ENCODE measurements at places on chromosomes 3 and 15.

DNA sequence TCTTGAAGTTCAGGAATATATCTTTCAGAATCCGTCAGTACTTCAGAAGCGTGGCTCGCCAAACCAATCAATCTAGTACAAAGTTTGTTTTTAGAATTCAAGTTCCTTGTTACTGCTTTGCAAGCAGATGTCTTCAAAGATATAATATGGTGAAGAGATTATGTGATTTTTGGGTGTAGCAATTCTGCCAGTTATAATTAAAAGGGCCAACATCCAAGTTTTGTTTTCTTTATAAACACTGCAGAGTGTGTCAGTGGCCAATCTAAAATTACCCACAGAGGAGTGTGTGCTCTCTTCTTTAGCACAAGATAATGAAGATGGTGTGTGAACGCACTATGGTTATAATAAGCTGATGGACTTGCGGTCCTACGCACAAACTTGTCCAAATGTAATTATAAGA, 493.6 kb upstream of the MDFIC2 start:
- DNase-seq: no peak

DNA sequence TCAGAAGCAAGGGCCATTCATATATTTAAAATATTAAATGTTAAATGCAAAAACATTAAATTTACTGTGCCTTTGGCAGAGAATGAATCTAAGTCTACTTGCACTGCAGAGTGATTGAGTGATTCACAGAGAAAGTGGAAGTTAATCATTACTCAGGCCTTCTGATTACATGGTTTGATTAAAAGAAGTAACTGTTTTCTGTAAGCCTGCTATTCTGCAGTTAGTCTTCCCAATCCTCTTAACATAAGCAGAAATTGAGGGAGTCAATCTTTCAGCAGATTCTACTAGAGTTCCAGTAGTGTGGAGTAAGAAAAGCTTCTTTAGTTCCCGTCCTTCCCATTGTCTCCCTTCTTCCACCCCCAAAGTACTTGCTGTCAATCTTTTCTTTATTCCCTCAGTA, 1.5 kb downstream of the NLGN1 start:
- no peak for DNase-seq

GRCh38 chr15:100831467-100831866, 48.2 kb upstream of the ALDH1A3 start:
- DNase-seq: no peak

DNA sequence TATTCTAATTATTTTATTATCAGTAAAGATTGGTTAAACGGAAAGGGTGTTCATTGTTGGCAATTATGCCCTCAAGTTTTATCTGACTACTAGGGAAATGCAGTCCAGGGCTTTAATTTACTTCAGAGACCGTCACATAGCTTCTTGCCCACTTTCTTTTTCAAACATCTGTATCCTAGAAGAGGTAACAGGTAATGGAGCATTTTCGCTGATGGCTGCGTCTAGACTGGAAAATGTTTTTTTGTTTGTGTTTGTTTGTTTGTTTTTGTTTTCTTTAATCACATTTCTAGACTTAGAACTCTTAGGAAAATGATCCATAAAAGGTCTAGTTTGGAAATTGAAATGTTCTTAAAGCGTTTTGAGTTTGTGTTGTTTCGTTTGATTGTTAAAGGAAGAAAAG, 71.4 kb downstream of the ANXA2 start:
- DNase-seq: no peak

DNA sequence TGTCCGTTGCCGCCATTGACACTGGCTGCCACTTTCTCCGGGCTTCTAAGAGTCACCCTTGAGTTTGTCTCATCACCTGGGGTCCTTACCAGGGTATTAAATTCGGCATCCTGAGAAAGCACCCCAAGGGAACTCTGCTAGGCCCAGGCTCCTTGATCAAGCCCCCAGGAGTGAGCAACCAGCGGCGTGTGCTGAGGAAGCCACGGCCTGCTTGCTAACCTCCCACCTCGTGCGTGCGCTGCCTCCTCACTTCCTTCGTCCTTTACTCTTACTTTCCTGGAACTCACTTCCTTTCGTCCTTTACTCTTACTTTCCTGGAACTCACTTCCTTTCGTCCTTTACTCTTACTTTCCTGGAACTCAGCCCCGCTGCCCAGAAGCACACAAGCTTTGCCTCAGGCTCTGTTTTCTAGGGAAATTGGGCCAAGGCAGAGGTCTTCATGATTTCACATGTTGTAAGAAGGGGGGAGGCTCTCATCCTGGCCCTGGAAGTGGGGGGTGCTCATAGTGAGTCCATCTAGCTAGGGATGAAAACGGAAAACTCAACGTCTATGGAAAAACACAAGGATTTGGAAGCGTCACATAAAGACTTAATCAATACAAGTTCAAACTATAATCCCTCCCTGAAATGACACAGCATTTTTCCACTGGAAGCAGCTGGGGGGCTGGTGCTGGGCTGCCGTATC, 36.7 kb upstream of the BDH1 start:
- no peak for DNase-seq

DNA sequence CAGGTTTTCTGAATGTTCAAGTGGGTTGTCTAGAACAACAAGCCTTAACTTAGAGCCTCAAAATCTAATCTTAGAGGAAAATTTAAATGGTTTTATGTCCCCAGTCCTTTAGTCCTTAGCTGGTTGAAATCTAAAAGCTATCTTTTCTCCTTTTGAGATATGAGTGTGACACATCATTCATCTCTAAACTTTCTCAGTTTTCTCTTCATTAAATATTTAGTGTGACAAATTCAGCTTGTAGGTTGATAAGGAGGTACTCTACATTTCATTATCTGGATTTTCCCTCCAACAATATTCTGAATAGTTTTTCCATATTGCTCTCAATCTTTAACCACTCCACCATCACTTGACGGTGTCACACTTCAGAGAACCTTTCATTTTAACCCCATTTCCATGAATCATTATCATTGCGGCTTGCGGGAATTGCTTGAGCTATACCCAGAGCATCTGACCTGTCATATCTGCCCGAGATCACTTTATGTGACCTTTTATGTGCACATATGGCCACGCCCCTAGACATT, 16.1 kb upstream of the ATP8B4 start:
- no peak for DNase-seq

- DNase-seq: no peak
Measured at GRCh38 chr3:57059411-57059810, 1.1 kb upstream of the SPATA12 start.

- no peak for DNase-seq
Measured at GRCh38 chr15:70056091-70056680, 41.5 kb downstream of the TLE3 start.

- no peak for DNase-seq
Measured at GRCh38 chr3:28322464-28322863, 26.1 kb upstream of the ZCWPW2 start.

DNA sequence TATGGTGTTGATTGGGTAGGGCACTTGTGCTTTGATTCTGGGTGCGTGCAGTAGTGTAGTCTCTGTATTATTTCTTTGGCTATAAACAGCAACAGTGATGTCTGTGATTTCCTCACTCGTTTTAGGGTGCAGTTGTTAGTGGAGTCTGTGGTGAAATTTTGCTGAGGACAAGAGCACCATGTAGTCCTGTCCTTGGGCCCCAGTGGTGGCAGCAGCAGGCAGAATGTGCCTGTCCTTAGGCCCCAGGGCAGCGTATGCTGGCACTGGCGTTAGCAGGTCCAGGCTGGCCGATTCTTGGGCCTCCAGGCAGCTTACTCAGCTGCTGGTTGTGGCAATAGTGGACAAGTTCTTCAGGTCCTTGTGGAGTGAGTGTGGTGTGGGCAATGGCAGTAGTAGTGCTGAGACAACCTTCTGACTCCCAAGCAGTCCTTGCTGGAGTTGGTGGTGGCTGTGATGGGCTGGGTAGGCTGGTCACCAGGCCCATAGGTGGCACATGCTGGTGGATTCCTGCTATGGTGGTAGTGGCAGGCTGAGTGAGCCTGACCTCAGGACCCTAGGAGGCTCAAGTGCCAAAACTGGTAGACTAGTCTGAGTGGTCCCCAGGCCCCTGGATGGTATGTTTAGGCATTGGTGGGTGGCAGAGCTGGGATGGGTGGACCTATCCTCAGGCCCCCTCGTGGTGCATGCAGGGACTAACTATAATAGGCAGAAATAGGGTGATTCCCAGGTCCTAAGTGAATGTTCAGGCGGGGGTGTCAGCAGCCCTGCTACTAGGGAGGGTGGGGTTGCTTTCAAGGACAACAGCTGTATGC, 56.3 kb downstream of the TNFAIP8L3 start:
- no peak for DNase-seq

DNA sequence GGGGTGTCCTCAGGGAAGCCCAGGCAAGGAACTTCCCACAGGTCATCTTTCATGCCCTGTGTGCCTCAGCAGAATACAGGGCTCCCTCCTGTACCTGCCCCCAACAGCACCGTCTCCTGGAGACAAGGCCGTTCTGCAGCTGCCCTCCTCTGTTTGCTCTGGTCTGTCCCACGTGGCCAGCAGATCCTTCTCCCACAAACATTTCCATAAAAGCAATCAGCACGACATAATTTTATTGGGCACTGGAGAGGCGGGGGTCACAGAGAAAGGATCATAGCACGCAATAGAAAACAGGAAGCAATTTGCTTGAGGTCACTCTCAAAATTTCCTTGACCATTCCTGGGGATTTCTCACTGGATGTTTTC, 29.4 kb downstream of the STARD5 start:
- DNase-seq: no peak

DNA sequence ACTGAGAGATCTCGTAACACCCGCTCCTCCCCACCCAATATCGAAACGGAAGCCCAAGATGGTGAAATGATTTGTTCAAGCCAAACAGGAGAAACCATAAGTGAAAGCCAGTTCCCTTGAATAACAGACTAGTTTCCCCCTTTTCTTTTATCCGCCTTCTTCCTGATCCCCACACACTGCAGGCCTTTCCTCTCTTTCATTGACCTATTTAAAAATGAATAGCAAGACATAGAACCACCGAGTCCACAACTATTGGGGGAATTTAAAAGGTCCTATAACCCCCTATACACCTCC, 382 bp upstream of the COX17 start:
- DNase-seq: no peak

- no peak for DNase-seq
Measured at GRCh38 chr3:68793759-68794701, 138.3 kb downstream of the TAFA4 start.

- DNase-seq: no peak
Measured at GRCh38 chr3:32181796-32182195, 56.7 kb upstream of the CMTM8 start.

DNA sequence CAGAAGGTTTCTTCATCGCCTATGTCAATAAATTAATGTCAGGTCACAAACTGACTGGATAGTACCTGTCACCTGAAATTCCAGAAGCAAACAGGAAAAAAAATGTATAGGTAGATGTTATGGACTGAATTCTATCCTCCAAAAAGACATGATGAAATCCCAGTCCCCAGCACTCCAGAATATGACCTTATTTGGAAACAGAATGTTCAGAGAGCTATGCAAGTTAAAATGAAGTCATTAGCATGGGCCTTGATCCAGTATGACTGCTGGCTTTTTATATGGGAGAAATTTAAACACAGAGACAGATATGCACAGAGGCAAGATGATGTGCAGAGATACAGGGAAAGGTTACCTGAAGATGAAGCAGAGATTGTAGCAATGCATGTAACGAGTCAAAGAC, 953.4 kb downstream of the ZPLD1 start:
- no peak for DNase-seq

All from NCI-H1105 (cell line).